SK-N-SH (cell line): ENCODE measurements at places on chromosomes 6 and 20.

DNA sequence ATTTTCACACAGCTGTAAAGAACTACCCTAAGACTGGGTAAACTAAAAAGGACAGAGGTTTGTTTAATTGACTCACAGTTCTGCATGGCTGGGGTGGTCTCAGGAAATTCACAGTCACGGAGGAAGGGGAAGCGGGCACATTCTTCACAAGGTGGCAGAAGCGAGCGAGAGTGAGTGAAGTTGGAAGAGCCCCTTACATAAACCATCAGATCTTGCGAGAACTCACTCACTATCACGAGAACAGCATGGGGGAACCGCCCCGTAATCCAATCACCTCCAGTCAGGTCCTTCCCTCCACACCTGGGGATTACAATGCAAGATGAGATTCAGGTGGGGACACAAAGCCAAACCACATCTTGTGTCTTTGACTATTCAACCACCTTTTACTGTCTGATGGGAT is 700.5 kb downstream of the TENT5A start:
- no peak for DNase-seq

DNA sequence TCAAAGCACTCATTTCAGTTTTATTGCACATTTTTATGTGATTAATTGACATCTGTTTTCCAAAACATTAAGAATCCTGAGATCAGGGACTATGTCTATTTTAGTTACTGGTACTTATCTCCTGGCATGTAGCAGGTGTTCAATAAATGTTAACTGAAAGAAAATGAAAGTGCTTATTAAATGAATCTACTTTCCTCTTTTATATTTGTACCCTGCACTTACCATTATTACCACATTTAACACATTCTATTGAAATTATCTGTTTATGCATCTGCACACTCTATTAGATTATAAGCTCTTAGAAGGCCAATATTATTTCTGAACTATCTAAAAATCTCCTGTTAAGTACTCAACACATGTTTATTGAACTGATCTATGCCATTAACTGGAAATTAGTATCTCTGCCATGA is 131.9 kb downstream of the EPM2A start:
- peak; percentile 33 for DNase-seq

GRCh38 chr6:127199470-127199869 is 67.2 kb upstream of the RNF146 start:
- no peak for DNase-seq

DNA sequence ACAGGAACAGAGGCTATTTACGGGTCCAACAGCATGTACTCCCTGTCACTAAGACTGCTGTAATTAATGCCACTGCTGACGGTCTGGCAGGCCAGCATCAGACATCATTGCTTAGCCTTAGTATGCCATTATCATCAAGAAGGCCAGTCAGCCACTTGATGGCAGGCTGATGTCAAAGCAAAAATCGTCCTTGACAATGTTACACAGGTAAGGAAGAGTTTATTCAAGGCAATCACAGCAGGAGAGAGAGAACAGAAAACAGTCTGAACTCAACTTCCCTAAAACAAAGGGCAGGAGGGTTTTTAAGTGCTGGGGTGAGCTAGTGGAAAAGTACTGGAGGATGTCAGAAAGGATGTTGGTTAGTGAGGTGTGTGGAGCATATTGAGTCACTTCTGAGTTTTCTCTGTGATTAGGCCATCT is 25.1 kb downstream of the FKBP1C start:
- DNase-seq, result no peak

DNA sequence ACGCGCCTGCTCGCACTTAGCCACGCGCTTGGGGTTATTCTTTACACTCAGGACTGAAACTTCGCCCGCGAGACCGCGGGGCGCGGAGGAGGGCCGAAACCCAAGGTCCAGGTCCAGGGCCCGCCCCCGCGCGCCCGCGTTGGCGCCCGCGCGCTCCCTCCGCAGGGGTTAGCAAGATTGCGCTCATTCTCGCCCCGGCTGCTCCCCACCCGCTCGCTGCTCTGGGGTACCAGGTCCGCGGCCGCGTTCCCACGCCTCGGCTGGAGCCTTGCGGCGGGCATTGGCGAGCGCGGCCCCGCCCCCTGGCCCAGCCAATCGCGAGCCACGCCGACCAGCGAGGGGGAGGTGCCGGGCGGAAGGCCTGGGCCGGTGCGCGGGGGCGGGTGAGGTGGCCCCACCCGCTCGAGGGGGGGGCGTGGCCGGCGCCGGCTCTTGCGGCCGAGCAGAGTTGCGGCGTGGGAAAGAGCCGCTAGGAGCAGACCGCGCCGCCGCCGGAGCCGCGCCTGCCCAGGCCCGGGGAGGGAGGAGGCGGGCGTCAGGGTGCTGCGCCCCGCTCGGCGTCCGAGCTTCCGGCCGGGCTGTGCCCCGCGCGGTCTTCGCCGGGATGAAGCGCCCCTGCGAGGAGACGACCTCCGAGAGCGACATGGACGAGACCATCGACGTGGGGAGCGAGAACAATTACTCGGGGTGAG is at the start of gene HEY2:
HEY2 (plus strand) TSS at position 460 of the 692 bp plus-strand sequence; CDS start at position 605, 145 bp downstream.
- DNase-seq, result peak; percentile 99

GRCh38 chr6:34025112-34025807 is 120.6 kb downstream of the GRM4 start:
- peak; percentile 66 for DNase-seq

- DNase-seq, result no peak
Observed at GRCh38 chr6:9621276-9621675, 793.6 kb downstream of the TFAP2A start.

- no peak for DNase-seq
Observed at GRCh38 chr6:268394-268935, 23.8 kb upstream of the DUSP22 start.

DNA sequence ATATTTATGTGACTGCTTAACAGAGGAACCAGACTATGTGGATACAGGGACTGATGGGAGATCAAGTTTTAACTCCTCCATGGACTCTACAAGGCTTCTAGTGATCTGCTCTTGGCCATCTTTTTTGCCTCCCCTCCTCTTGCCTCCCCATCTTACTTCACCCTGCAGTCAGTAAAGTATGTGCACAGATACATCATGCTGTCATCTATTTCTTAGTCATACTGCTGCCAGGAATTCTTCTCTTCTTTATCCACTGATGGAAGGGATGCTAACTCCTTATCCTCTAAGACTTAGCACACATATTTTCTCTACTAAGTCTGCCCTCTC is 27.6 kb upstream of the FAM83C start:
- DNase-seq, result no peak

DNA sequence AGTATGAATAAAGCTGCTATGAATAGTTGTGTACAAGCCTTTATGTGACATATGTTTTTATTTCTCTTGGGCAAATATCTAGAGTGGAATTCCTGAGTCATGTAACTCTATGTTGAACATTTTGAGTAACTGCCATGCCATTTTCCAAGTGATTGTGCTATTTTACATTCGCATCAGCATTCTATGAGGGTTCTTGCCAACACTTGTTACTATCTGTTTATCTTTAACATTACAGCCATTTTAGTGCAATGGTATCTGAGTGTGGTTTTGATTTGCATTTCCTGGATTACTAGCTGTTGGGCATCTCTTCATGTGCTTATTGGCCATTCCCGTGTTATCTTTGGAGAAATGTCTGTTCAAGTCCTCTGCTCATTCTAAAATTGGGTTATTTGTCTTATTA is 19.1 kb downstream of the MYT1 start:
- DNase-seq, result no peak

- DNase-seq, result no peak
Observed at GRCh38 chr20:23625236-23625964, 12.4 kb downstream of the CST3 start.

DNA sequence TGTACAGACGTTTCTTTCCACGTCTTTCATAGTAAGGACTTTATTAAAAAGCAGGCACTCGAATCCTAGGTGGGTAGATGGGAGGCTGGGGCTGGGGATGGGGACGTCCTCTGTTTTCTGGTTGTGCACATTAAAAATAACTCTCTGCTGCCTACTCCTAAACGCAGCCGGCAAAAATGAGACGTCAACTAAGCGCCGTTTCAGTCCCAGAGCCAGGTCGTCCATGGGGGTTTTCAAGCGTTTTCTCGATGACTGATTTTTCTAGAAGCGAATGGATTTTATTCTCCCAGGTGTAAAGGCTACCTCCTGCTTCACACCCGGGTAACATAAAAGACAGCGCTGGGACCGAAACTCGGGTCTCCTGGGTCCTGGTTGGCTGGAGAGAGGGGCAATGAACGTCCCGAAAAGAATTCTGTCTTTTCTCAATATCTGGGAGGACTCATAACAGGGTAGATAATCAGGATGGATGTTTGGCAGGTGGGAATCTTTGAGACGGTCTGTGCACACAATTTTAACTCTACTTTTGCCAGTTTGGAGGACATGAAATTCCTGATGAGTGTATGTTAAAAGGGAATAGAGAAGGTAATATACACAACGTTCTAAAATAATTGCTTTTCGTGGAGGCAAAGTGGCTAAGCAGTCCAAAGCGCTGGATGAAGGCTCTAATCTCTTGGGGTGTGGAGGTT is 25.2 kb downstream of the GPX6 start:
- peak; percentile 50 for DNase-seq

GRCh38 chr20:5056801-5057599 is 55.7 kb upstream of the SLC23A2 start:
- DNase-seq, result no peak

- DNase-seq, result no peak
Observed at GRCh38 chr6:118652051-118652615, 742 bp upstream of the CEP85L start.

GRCh38 chr6:128520436-128521281 is at the start of gene PTPRK:
Gene PTPRK (minus strand): TSS chr6:128520599. CDS start chr6:128520358, 241 bp downstream.
- DNase-seq, result peak; percentile 82

GRCh38 chr20:23164176-23164601 is 78.1 kb upstream of the CD93 start:
- no peak for DNase-seq

- no peak for DNase-seq
Observed at GRCh38 chr6:168368066-168368820, 48.7 kb upstream of the DACT2 start.

DNA sequence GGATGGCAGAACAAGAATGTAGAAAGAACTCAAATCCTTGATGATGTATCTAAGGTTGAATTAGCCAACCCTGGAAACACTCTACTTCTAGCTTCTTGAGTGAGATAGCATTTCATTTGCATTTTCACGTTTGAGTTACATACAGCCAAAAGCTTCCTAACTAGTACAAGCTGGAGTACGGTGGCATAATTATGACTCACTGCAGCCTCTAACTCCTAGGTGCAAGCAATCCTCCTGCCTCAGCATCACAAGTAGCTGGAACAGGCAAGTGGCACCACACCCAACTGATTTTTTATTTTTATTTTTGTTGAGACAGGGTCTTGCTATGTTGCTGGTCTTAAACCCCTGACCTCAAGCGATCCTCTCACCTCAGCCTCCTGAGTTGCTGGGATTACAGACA is 36.5 kb upstream of the STK35 start:
- DNase-seq, result no peak

DNA sequence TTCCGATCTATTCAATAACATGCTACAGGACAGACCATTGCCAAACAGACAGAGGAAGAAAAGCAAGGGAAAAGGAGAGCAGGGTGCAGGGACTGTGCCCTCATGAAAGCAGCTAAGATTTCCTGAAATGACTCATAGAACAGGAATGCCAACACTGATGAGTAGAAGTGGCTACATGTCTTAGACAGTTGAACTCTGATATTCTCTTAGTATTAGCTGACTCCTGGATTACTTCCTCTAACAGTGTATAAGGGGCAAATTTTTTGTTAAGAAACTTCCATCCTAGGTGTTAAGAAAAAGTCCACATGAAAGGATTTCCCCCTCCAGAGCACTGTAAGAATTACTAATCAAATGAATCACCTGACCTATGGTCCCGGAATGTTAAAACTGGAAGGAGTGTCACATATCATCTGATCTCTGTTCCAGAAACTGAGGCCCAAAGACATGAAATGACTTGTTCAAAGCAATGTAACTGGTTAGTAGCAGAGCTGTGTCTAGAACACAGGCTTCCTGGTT is 224.9 kb downstream of the IBTK start:
- no peak for DNase-seq

DNA sequence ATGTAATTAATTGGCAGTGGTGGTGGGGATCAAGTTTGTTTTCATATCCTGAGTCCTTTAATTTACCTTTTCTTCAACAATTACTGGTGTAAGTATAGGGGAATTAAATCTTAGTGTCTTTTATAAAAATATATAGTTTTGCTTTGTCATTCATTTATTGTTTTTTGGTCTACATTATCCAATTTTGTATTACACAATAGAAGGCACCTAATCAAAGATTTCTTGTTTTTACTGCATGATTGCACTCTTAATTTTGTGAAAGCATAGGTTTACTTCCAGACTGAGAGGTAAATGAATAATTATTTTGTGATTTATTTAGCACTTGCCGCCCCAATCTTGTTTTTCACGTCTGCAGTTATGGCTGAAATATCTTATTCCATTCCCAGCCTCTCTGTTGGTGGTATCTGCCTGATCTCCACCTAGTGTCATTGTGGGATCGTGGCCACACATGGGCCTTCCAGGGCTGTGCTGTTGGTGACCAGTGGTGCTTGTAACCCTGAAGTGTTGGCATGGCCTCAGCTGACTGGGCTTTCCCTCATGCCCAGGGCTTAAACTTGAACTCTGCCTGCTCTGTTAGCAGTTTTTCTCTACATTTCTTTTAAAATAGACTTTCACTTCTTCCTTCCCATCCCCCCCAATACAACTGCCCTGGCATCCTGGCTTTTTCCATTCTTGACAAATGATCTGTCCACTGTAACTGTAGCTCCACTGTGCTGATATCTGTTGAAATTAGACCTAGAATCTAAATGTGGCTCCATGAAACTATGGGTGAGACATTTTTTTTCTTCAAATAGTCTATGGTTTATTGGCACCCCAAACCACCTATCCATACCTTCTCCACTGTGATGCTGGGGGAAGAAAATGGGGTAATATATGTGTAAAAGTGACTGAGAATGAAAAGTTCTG is 24.8 kb downstream of the E2F3 start:
- DNase-seq, result no peak

GRCh38 chr20:39986173-39986904 is 702.7 kb downstream of the MAFB start:
- DNase-seq, result peak; percentile 29

DNA sequence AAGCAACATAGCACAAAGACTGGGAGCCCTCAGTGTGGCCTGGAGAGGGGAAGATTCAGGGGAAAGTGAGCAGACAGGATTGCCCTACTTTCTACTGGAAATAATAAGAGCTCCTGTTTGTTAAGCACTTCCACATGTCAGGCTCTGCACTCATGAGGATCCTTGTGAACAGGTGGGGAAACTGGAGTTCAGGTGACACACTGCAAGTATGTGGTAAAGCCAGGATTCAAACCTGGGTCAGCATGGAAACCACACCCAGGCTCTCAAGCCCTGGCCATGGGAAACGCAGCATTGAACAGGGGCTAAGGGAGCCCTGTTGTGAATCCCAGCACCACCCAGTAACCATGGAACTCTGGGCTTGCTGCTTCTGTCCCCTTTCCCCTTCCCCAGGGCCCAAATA is 42.8 kb upstream of the ID1 start:
- DNase-seq, result no peak

- DNase-seq, result no peak
Observed at GRCh38 chr6:2351807-2352431, 106.5 kb upstream of the GMDS start.

DNA sequence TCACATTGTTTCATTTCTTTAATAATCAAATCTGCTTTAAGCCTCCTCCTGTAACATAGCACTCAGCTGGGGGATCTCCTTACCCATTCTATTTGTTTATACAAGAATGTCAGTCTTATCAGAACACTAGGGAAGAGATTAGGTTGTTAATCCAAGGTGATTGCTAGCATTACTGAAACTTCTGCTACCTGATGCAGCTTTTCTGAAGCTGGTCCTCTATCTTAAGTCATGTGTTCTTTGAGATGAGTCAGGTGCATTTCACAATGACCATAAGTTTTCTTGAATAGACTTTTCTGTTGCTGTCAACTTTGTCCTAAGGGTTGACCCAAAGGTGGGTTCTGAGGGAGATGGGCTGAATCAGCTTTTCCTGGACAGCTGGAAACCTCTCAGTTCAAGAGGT is 60.7 kb upstream of the SYNCRIP start:
- DNase-seq, result no peak
